ENCODE measurements at places on chromosomes 4 and X.

DNA sequence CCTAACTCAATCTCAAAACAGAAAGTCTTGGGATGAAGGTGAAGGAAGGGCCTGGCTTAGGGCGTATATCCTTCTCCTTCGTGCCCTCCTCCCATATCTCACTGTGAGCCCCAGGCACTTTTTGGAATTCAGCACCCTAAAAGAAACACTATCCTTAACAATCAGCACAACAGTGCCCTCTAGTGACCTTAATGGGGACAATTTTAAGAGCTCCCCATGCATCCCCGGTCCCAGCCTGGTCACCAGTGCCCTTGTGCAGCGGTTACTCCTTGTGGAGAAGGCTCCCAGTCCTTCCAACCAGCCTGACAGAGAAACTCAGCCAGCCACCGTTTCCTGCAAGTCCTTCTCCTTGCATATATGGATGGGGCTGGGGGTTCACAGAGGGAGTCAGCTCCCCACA lies 4.2 kb downstream of the PAK3 start:
- DNase-seq = peak; percentile 45

- no peak for DNase-seq
These were observed 213.5 kb upstream of the CLNK start for GRCh38 chr4:10898072-10898471.

GRCh38 chr4:121989715-121990114 lies 37.9 kb upstream of the TRPC3 start:
- DNase-seq = no peak

- no peak for DNase-seq
These were observed 89.1 kb downstream of the SLC16A2 start for GRCh38 chrX:74510401-74510800.

DNA sequence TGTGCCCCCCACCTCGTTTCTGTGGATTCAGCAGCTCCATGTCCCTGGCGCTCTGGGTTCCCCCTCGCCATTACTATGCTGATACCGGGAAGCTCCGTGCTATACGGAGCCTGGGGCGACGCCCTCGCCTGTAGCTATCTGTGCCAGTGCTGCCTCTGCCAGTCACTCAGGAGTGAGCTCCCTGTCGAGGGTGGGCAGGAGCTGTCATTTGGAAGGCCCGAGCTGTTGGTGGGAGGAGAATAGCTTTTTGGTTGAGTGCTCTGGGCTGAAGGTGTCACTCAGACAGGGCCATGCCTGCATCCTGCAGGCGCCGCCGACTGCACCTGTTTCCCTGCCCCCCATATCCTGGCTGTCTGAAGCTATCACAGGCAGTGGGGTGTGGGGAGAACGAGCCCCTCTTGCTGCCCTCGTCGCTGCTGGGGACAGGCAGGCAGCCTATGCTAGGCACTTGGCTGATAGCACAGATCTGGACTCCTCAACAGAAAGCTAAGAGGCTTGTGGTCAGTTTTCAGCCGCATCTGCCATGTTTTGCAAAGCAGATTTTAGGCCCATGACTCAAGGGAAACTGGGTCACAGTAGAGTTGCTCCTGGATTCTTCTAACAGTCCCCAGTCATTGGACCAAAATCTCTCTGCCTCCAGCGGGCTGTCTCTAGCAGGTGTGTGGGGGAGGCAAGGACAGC lies 31.8 kb downstream of the CPLX1 start:
- no peak for DNase-seq

- DNase-seq = no peak
These were observed 8.0 kb downstream of the CTBP1 start for GRCh38 chr4:1240721-1241465.

DNA sequence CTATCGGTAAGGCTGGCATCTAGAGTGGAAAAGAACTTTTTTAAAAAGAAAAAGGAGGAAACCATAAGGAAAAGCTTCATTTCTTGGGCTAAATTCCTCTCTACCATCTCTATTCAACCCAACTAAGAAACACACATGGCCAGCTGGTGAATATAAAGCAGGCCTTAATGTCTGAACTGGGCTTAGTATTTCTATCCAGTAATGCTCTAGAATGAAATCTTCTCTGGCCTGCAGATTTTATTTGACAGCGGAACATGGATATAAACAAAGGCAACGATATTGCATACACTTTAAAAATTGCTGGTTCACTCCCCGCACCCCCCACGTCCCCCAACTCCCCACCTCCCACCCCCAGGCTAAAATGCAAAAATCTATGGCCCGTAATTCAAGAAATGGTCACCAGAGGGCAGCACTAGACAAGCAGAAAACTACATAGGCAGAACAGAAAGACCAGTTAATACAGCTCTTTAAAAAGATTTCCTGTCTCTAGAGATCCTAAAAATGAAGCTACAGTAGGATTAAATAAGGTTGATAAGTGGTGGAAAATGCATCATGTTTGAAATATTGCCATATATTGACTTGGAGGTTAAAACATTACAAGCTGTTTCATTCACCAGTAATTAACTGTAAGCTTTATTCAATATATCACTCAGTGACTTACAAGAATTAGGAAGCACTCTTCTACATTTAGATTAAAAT lies 155.2 kb upstream of the GALNT7 start:
- peak; percentile 17 for DNase-seq

GRCh38 chr4:13537011-13537831 lies 7.1 kb downstream of the NKX3-2 start:
- peak; percentile 75 for DNase-seq

DNA sequence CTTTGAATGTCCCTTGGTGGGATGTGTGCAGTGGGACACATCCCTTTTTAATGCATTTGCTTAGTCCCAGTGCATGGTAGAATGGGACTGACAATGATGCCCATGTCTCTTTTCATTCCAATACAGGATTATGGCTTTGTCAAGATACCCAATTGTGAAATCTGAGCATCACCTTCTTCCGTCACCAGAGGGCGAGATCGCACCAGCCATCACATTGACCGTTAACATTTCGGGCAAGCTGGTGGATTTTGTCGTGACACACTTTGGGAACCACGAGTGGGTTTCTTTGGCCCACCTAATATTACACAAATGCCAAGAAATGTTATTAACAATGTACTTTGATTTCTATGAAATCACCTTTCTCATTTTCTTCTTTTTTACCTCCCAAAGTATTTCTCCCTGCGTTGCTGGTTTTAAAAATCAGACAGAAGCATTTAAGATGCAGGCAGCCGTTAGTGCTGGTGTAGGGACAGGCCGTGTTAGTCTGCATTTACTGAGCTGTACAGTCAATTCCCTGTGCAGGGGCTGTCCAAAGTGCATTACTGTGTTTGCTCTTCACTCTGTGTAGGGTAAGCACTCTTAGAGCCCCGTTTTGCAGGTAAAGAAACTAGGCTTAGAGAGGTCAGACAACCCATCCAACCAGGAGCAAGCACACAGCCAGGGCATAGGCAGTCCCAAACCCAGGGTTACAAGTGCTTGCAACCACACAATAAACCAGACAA lies 46.5 kb downstream of the CWH43 start:
- DNase-seq = no peak

DNA sequence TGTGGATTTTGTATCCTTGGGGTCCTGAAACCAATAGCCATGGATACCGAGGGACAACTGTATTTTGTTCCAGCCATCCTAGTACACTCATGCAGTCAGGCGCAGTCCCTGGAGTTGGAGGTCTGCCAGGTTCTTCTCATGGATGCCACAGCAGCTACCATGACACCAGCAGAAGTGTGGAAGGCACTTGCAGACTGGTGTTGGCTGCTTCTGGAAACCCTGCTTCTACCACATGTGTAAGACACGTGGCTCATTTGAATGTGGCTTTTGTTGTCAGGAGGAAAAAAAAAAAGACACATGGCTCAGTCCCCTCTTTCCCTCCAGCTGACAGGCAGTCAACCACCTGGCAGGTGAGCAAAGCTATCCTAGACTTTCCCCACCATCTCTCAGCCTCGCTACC lies 19.4 kb downstream of the DRD5 start:
- DNase-seq = no peak

DNA sequence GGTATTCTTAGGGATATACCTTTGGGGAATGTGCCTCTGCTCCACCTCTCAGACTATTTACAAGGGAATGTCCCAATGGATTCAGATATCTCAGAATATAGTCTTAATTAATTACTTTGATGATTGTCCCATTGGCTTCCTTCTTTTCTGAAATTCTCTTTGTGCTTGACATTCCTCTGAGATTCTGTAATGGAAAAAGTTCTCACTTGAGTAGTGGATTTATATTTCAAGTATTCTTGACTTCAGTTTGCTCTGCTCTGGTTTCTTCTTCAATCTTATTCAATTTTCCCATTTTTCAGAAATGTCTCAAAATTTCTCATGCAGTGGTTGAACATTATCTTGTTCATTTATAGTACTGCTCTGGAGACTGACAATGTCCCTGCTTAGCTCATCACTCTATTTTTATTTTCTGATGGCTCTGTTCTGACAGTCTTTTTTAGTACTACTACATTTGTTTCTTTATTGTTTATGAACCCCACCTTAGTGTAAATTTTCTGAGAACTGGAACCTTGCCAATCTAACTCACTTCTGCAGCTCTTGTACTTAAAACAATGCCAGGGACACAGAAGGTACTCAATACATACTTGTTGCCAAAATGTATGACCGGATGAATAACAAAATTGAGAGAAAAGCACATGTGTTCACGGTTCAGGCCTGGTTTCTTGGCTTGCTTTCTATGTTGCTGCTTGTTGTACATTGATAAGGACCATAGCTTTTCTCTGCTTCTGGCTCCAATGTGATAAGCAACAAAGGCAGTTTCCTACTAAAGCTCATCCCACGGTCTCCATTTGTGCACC lies 471.7 kb downstream of the GASK1B start:
- no peak for DNase-seq

DNA sequence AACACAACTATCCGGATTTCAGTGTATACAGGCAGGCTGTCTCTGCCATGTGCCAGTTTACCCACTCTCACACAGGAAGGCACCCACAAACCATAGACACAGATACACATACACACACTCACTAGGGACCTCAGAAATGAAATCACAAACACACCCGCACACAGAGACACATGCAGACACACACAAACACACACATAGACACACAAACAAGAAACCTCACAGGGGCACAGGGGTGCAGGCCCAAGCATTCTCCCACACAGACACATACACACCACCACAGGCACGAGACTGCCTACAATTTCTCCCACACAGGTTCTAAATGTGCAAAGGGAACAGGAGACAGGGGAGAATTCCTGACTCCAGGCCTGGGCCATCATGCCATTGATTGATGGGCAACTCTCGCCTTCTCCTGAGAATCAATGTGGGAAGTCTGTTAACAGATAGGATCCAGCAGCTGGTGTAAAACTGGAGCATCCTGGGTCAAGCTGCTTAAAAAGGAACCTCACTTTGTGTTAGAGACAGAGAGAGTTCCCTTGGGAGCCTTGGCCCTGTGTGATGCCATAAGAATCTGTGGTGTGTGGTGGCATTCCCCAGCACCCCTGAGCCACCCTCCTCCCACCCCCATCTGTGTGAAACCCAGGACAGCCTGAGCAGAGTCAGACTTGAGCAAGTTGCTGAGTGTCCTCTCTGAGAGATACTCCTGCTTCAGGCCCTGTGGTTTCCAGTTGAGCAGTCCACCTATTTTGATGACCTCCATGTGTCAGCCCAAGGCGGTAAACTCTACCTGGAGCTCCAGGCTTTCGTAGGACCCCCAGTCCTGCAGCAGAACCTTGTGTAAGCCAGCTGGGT lies 33.9 kb downstream of the NBDY start:
- DNase-seq = peak; percentile 64

DNA sequence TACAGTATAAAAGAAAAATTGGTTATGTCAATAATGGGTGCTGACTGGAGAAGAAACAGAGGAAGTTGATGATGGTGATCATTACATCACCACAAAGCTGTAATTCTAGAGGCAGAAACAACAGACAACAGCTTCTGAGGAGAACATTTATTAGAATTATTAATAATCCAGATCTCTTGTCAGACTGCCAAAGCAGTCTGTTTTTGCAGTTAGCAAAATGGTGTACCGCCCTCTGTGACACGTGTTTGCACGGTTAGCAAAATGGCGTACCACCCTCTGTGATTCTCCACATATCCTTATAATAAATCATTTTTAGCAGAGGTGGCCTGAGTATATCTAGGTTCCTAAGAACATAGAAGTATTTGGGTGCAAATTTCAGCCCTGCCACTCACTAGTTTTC lies 154.0 kb upstream of the TENT5D start:
- no peak for DNase-seq

DNA sequence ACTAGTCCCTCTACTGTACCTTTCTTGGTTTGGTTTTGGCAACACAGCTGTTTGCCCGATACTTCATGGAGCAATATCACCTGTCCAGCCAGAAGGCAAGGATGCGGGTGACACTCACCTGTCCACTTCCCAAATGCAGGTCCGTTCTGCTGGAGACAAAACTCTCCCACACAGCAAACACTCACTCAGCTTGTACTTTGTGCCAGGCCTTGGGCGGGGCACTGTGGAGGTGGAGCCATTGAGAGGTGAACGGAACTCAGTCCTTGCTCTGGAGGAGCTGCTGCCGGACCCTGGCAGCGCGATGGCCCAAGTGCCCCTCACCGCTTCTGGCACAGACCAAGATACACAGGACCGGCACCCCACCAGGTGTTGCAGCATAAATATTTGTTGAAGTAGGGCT lies 15.3 kb upstream of the HMGB3 start:
- no peak for DNase-seq

- no peak for DNase-seq
These were observed 236.3 kb upstream of the NWD2 start for GRCh38 chr4:37008199-37008598.

- no peak for DNase-seq
These were observed 21.8 kb upstream of the BBS12 start for GRCh38 chr4:122710434-122711308.

- DNase-seq = no peak
These were observed 367.8 kb upstream of the RASGEF1B start for GRCh38 chr4:81839347-81840042.

GRCh38 chr4:82201805-82202641 lies 171.8 kb downstream of the HNRNPD start:
- peak; percentile 23 for DNase-seq

DNA sequence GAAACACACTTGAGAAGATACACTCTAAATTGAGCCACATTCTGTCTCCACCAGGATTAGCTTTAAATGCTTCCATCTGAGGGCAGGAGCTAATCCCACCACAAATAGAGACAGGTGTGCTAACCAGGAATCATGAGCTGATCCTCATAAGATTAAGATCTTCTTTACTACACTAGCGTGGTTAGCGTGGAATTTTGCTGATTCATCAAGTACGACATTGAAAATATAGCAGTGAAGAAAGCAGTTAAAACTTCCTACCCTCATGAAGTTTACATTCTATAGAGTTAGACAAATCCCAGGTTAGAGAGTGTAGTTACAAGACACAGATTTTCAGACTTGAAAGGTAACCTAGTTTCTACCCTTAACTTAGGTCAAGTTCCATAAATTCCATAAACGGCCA lies 5.3 kb upstream of the APELA start:
- no peak for DNase-seq

GRCh38 chr4:122576261-122577188 lies 44.3 kb downstream of the IL21 start:
- DNase-seq = no peak

DNA sequence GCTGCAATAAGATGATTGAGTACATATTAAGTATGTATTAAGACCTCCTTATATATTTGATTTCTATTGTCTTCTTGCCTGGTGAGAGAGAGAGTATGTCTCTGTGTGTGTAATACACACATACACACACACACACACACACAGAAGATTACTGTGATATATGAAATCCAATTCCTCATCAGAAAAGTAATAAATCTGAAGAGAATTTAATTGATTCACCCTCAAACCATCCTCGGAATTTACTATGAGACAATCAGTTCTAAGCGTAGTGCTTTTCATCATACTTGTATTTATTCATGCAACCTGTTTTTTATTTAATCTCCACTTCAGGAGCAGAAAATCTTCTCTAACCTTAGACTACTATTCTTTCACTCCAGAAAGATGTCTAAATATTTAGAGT lies 62.3 kb upstream of the TLL1 start:
- DNase-seq = no peak

All from T-helper 2 cell (primary cell).